ENCODE measurements at places on chromosomes 16 and 17. TPM values are rescaled to one million over a fixed set of nuclear protein-coding genes. Genes with fewer than 3 reads are reported as not detected.

The QPRT gene
- 106 TPM for total RNA-seq

The KCNJ12 gene
- 0.10 TPM for total RNA-seq

The GINS2 gene
- total RNA-seq = 20.9 TPM

The NPIPA8 gene
- 0.34 TPM for total RNA-seq

The SYNGR3 gene
- 3.3 TPM for total RNA-seq

The SSTR5 gene
- total RNA-seq = 1.4 TPM

The CD79B gene
- not detected for total RNA-seq

The NOD2 gene
- total RNA-seq = not detected

The PPY gene
- not detected for total RNA-seq

The CACNA1G gene
- 0.36 TPM for total RNA-seq

The SLC5A10 gene
- not detected for total RNA-seq

The IL32 gene
- 2.9 TPM for total RNA-seq

The C1QL1 gene
- total RNA-seq = 37.0 TPM

The COTL1 gene
- 40.6 TPM for total RNA-seq

The RASL10B gene
- 13.7 TPM for total RNA-seq

The CPNE2 gene
- 6.7 TPM for total RNA-seq

The SKAP1 gene
- total RNA-seq = 1.0 TPM

The CD300LB gene
- total RNA-seq = not detected

The KRT39 gene
- total RNA-seq = not detected

The MYH13 gene
- not detected for total RNA-seq

The CHST4 gene
- not detected for total RNA-seq

The ITGAX gene
- total RNA-seq = not detected

The ZDHHC1 gene
- 16.5 TPM for total RNA-seq

The SNN gene
- 80.9 TPM for total RNA-seq

The ITGAL gene
- total RNA-seq = 0.53 TPM

The OR4D1 gene
- total RNA-seq = not detected

The RAB37 gene
- total RNA-seq = 3.2 TPM

The AANAT gene
- not detected for total RNA-seq

The NGFR gene
- 2.7 TPM for total RNA-seq

Data from progenitor cell of endocrine pancreas (in vitro differentiated cells).